ENCODE measurements at places on chromosomes 3 and 15.

DNA sequence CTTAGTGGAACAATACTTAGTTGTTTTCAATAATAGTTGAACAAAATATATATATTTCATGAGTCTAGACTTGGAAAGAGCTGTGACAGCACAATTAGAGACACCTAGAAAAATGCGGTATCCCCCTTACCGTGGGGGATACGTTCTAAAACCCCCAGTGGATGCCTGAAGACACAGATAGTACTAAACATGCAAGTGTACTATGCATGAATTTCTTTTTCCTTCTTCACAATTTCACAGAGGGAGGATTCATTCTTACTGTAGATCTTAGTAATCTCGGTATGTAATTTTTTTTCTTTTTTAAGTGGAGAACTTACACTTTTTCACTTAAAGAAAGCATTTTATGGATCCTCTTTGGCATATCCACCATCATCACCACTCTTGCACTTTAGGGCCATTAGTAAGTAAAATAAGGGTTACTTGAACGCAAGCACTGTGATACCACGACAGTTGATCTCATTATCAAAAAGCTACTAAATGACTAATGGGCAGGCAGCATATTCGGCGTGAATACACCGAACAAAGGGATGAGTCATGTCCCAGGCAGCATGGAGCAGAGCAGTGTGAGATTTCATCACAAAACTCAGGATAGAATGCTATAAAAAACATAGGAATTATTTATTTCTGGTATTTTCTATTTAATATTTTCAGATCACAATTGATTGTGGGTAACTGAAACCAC lies 72.3 kb upstream of the ZNF280D start:
- DNase-seq: no peak

- DNase-seq: no peak
Observed at GRCh38 chr3:179895330-179895729, 141.4 kb downstream of the PEX5L start.

DNA sequence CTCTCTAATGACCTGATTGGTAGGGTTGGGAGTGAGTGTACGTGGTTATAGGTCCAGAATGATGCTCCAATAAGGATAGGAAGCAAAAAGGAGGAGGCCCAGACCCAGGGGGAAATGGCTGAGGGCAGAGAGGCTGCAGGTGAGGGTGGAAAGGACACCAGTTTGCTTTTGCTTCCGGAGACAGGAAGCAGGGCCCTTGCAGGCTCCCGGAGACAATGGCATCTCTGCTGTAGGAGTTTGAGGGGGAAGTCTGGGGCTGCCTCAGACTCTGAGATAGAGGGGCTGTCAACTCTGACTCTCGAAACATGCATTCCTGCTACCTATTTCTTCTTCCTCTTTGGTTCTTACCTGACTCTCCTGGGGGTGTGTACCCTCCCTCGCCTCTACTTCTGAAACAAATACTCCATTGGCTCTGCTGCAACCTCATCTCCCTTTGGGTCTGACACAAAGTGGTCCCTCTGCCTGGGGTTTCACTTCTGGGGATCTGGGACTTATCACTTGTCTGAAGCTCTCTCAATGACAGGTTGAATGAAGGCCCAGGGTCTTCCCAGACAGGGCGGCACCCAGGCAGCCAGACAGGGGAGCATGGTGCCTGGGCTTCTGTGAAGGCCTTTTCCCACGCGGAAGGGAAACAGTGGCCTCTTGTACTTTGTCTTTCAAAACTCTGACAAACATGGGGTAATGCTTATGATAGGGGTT lies 61.5 kb downstream of the CHRD start:
- no peak for DNase-seq

GRCh38 chr15:48604567-48604966 lies 40.9 kb downstream of the FBN1 start:
- DNase-seq: no peak

Data from dorsolateral prefrontal cortex (tissue), 122 donors.